ENCODE measurements at places on chromosomes 4 and X.

GRCh38 chrX:12249997-12250396 lies 111.7 kb downstream of the FRMPD4 start:
- no peak for DNase-seq

DNA sequence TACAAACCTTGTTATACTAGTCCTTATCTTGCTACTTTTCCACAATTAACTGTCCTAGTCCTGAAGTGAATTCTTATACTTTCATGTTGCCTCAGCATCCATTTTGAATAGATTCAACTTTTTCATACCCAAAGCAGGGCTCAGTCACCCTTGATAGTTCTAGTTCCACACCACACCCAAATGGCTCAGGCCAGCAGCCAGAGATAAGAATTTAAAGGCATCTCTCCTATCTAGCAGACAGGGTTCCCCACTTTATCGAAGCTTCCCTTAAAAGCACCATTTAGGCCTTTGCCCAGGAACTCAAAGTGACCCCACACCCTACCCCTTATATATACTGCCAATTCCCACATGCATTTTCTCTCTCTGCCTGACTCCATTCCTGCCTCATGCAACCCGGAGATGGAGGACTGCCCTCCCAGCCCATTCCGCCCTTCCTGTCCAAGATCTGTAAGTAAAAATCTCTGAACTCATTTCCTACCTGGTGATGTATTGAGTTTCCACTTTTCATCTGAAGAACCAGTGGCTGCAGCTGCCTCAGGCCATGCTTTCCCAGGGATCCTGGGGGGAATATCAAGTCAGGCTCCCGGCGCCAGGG lies 63.7 kb upstream of the TXK start:
- no peak for DNase-seq

DNA sequence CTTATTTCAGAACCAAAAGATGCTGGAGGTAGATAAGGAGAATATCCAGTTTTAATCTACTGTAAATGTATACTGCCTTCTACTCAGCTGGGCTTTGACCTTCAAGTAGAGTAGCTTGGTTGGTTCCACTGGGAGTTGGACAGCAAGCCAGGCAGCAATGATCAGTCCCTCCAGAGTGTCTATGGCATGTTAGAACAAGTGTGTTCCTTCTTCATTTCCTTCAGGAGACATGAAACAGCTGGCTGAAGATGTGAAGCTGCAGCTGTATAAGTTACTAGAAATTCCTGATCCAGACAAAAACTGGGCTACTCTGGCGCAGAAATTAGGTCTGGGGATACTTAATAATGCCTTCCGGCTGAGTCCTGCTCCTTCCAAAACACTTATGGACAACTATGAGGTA lies 111.1 kb downstream of the NFKB1 start:
- DNase-seq: no peak

DNA sequence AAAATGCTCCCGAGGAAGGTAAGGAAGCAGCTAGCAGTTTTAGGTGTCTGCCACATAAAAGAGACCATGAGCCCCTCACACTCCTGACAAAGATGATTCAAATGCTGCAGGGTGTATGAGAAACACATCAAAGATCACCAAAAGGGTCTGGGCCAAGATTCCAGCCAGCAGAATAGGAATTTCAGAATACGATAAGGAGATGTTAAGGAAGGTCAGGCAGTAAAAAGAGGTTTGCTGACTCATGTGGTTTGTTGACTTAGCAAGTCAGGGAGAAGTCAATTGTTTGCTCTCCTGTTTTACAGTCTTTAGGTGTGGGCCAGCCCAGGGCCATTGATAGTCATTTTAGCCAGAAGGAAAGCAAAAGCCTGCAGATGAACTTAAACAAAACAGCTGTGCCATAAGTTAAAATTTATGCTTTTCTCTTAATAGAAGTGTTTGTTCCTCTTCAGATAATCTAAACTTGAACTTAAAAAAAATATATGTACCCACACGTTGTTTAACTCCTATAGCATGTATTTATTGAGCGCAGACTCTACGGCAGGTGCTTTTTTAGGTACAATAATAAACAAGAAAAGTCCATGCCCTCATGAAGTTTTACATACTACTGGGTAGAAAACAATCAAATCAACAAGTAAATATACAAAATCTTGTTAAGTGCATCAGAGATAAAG lies 115.6 kb downstream of the CAMK2D start:
- DNase-seq: no peak

DNA sequence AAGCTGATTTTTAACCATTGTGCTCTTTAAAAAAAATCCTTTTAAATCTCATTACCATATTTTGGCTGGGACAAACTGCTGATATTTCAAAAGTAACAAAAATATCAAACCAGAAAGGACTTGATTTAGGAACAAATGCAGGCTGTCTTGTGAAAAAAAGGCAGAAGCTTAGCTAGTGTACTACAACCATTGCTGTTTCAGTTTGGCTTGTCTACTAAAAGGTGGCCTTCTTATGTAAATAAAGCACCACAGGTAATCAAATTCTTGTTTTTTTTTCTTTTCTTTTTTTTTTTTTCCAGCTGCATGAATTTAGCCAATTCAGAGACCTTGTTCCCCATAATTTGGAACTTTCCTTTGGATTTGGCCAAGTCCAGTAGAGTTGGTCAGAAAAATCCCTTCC lies 43.8 kb upstream of the MAGEA8 start:
- DNase-seq: no peak

DNA sequence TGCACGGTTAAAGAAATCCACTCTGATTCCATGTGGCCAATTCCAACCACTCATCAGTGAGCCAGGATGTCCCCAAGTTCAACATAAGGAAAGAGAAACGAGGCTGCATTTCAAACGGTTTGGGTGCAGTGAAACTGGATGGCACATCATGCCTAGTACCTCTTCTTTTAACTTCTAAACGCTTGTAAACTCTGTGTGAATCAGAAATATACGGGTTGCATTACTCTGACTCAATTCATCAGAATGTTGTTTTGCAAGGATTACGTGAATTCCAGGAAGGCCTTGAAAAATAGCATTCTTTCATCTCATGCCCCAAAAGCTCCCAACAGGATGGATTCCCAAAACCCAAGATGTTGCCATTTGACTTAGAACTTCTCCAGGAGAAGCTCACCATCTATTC lies 270.4 kb downstream of the LDB2 start:
- DNase-seq: no peak

- no peak for DNase-seq
These were observed 88.2 kb downstream of the CFAP299 start for GRCh38 chr4:80423553-80424224.

DNA sequence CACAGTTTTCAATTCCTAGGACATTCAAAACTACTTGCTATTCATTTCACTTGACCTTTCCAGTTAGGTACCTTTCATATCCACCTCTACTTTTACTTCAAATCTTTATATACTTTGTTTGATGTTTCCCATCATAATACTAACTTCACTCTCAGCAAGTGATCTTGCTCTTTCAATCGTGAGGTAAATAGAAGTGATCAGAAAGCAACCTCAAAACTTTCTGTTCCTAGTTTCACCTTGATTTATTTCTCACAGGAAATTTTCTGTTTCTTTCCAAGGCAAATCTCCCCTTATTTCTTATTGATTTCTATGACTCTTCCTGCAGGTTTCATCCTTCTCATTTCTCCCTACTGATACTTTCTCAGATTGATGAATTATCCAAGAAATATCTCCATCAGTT lies 623.5 kb downstream of the FSTL5 start:
- DNase-seq: no peak

DNA sequence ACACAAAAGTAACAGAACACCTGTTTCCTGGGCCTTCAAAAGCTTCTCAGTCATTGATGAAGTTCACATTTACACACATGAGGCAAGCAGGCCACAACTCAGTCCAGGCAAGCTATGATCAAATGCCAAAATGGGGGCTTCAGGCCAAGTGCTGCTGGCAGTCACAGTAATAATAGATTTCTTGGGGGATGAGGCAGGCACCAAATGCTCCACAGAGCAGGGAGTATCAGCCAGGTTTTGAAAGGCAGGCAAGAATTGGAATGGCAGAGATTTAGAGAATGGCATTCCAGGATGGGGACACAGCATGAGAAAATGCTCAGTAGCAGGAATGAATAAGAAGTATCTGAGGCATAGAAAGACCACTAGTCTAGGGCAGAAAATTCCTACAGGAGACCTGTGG lies 52.8 kb downstream of the GRIA3 start:
- DNase-seq: no peak

GRCh38 chrX:9573282-9574106 lies 108.6 kb downstream of the TBL1X start:
- DNase-seq: no peak

DNA sequence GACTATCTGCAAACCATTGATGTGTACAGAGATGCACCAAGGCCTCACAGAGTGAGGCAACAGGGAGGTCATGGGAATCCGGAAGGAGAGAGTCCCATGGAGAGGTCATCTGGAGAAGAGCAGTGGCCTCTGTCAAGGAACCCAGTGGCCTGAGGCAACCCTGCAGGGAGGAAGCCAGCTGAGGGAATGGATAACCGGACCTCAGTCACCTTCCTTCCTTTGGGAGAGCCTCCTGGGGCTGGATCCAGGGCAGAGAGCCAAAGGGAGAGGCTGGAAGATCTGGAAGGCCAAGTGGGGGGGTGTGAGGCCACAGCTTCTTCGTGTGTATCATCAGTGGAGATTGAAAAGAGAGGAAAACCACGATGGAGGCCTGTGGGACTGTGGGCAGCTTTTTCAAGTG lies 24.3 kb upstream of the CD38 start:
- no peak for DNase-seq

DNA sequence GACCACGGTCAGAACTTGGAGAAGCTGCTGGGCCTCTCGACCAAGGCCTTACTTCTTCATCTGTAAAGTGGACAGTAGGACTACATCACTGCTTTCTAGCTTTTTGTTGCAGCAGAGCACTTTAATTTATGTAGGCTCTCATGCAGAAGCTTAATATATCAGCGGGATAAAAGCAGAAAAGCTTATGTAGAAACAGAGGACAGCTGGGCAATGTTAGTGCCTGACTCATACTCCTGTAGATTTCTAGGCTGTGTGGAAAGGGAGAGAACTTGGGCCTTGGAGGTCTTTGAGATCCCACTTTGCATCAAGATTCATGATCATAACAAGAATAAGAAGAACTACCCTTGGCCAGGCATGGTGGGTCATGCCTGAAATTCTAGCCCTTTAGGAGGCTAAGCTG lies 91.2 kb downstream of the ARHGAP10 start:
- no peak for DNase-seq

- no peak for DNase-seq
These were observed 21.3 kb downstream of the ADGRG4 start for GRCh38 chrX:136322064-136322463.

- no peak for DNase-seq
These were observed 12.7 kb downstream of the DOK7 start for GRCh38 chr4:3475713-3476260.

Data from Jurkat, Clone E6-1 (cell line).